Activated CD4-positive, alpha-beta T cell treated with anti-CD3 and anti-CD28 coated beads for 1 hour (primary cell): ENCODE measurements at places on chromosomes 7 and 10.

GRCh38 chr7:16739863-16740622, 13.5 kb upstream of the TSPAN13 start:
- DNase-seq = no peak

GRCh38 chr10:126536148-126536547, 134.3 kb downstream of the C10orf90 start:
- DNase-seq = no peak

- DNase-seq = no peak
These were observed 9.1 kb downstream of the SLC13A4 start for GRCh38 chr7:135718794-135719437.

DNA sequence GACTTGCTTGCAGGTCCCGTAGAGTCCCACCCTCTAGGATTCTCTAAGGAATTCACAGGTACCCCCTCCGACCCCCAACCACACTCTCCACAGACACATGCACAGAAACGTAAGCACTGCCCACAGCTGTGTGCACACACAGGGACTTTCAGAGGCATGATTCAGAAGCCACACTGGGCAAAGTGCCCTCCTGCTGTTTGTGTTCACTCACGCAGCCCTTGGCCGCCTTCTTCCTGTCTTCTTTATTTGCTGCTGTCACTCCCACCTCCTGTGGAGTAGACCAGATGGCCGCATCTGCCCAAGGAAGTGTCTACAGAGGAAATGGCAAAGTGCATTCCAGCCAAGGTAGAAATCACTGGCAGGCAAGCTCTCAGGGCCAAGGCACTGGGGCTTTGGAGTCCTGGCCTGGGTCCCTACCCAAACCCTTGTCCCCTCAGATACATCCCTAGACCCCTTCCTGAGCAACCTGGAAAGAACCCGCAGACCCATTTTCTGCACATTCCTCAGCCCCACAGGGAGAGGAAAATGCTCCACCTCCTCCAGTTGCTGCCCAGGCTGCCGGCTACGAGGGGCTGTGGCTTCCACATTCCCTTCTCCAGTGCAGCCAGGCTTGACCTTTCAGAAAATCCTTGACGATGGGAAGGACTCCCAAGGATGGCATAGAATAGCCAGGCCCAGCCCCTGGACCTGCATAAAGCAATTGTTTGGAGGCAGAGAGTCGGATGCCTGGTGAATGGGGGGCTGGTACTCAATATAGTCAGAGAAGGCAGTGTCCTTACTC, 21.6 kb upstream of the GIMAP8 start:
- DNase-seq = no peak

DNA sequence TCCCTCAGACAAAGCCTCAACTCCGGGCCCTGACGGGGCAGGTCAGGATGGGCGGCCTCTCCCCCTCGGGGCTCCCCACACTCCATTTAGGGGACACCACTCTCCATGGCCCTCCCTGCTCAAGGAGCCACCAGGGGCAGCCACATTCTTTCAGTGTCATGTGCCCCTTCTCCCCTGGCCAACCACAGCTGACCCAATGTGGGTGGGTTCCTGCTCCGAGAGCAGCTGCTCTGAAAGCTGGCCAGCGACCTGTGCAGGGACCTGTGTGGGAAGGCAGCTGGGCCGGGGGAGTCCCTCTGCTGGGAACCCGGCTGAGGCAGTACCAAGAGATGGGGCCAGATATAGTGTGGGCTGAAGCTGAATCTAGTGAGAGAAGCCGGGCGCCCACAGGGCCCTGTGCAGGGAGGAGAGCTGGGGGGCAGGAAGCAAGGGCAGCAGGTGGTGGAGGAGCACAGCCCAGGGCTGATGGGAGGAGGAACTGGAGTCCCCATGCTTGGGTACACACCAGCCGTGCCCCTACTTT, 40.6 kb upstream of the NPFFR1 start:
- no peak for DNase-seq

DNA sequence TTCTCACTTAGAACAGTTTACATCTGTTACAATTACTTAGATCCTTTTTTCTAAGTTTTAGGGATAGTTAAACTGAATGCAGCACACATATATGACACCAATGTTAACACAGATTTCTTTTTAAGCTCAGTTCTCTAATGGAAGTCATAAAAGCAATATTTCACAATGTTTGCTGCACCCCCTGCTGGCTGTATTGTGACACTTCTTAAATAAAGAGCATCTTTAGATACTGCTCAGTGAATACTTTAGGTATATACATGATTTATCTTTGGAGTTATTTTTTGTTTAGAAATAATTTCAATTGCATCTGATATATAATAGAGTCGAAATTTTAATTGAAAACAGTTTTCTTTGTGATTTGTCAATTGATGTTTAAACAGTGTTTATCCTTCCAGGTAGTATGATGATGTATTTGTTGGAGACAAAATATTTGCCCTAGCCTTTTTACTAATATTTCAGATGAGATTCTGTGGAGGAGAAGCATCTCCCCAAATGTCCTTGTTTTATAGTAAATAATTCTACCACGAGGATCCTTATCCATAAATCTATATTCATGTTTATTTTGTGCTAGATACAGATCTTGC, 174.4 kb downstream of the ST7 start:
- no peak for DNase-seq

- DNase-seq = no peak
These were observed 166.7 kb downstream of the NRF1 start for GRCh38 chr7:129777993-129778769.

- DNase-seq = no peak
These were observed 28.6 kb downstream of the SLC35B4 start for GRCh38 chr7:134287916-134288659.

DNA sequence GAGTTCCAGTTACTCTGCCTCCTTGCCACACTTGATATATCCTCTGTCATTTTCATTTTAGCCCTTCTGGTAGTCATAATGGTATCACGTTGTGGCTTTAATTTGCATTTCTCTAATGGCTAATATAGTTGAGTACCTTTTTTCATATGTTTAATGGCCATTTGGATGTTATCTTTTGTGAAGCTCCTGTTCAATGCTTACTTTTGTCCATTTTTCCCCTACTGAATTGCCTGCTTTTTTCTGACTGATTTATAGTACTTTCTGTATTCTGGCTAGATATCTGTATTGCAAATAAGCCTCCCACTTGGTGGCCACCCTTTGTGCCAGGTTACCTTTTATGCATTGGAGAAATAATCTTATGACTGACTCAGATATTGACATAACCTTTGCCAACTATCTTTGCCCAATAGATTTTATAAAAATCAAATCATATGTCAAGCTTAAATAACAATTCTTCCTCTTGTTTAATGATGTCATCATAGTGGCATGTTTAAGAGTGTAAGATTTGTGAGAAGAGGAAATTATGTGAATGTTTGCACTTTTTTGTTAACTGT, 50.6 kb downstream of the PRPF18 start:
- no peak for DNase-seq

DNA sequence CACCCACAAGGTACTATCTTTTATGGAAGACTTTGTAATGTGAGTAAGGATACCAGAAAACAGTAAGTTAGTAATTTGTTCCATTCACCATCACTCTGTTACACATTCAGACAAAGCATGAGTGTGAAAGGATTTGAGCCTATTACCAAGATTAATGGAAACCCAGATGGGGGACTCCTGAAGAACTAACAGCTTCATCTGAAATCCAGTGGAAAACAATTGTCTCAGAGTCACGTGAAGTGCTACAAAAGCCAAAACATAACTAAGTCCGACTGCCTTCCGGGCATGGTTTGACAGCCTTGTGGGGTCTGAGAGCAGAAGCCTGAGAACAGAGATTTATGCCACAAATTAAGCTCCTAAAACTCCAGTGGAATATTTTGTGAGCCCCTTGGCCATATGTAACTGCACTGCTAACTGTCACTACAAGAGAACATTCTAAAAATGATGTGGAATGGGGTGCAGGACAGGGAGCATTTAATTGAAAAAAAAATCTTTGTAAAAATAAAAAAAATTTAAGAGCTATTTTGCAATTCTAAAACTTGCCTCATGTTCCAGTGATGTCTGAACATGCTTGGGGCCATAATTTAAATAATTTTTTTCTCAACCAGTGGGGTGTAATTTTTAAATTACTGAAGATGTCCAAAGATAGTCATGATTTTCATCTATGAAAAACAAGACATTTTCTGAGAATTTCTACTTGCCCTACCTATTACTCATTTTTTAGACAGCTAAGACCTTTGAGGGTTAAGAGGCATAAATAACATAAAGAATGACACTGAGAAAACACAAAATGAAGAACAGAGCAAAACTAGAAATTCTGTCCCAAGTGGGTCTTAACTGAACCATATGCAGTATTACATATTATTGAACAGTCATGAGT, 555.0 kb downstream of the INHBA start:
- DNase-seq = no peak

- DNase-seq = peak; percentile 27
These were observed 31.3 kb upstream of the SMC3 start for GRCh38 chr10:110535958-110536891.

GRCh38 chr7:32204361-32205018, 134.3 kb upstream of the PDE1C start:
- DNase-seq = no peak

- DNase-seq = no peak
These were observed 74.1 kb downstream of the DNAH11 start for GRCh38 chr7:21616796-21617436.

GRCh38 chr7:134616611-134617010, 30.0 kb upstream of the BPGM start:
- no peak for DNase-seq

DNA sequence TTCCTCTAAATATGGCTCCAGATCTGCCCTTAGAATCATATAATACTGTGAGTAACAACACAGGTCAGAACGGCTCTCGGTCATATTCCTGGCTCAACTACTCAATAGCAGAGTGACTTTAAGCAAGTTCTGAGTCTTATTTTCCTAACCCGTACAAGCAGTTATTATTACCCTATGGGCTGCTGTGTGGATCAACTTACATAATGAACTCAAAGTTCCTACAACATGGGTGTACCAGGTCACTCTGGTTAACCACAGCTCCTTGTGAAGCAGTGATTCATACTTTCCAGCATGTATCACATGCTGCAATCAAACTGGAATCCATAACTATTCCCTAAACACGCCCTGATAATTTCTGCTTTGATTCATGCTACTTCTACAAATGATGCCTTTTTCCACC, 107.3 kb downstream of the LRRN3 start:
- DNase-seq = no peak

- no peak for DNase-seq
These were observed 495.0 kb upstream of the MGMT start for GRCh38 chr10:128972036-128972405.

GRCh38 chr7:151339651-151340382, 1.8 kb upstream of the NUB1 start:
- DNase-seq = no peak

- no peak for DNase-seq
These were observed 13.9 kb downstream of the CUBN start for GRCh38 chr10:17115683-17116082.

GRCh38 chr7:151046603-151047573, 1.4 kb upstream of the ASIC3 start:
- no peak for DNase-seq

DNA sequence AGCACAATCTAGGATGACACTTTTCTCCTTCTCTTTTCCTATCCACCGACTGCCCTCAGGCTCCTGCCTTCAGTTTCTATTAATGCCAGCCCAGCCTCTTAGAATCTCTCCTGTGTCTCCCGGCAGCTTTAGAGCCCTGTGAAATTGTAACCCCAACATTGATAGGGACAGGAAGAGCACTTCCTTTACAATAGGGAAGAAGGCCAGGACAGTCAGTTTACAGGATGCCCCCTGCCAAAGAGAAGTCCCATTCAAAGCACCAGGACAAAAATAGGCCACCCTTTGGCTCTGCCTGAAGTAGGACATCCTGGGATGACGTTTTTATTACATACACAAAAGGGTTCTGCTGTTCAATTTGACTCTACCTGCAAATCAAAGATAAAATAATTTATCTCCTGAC, 64.7 kb upstream of the ANK3 start:
- DNase-seq = no peak

- DNase-seq = no peak
These were observed 757 bp upstream of the NRCAM start for GRCh38 chr7:108456845-108457540.

DNA sequence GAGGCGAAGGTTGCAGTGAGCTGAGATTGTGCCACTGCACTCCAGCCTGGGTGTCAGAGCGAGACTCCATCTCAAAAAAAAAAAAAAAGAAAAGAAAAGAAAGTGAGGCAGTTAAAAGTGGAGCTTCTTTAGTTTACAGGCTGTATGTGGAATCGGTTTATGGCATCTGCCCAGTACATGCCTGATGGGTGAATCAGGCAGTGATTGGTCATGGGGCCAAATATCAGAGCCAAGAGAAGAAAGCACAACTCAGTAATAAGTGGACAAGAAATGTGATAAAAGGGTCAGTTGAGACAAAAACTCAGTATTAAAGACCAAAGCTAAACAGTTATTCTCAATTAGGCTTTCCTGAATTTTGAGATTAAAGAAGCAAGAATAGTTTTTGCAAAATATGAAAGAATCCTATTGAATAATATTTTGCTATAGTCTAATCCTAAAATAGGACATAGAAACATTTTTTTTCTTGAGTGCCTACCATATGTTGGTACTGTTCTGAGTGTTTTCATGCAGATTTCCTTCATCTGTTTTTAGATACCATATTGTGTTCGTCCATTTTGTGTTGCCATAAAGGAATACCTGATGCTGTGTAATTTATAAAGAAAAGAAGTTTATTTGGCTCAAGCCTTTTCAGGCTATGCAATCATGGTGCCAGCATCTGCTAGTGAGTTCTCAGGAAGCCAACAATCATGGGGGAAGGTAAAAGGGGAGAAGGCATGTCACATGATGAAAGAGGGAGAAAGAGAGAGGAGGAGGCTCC, 14.4 kb downstream of the CDC14C start:
- no peak for DNase-seq

DNA sequence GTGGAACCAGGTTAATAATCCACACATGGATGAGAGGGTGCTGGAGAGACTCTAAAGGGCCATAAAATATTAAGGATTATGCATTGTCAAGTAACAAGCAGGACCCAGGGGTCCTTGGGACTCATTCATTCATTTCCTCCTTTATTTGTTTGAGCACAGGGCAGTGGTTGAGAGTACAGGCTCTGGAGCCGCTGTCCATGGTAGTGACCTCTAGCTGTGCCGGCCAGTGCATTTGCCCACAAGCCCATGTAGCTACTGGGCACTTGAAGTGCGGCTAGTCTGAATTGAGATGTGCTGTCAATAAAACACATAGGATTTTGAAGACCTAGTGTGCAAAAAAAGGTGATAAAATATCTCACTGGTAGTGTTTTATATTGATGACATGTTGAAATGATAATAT, 137.6 kb downstream of the C10orf105 start:
- DNase-seq = no peak

- DNase-seq = no peak
These were observed 19.7 kb upstream of the RPEL1 start for GRCh38 chr10:103225939-103226338.
